ENCODE measurements at places on chromosomes 2 and 18.

DNA sequence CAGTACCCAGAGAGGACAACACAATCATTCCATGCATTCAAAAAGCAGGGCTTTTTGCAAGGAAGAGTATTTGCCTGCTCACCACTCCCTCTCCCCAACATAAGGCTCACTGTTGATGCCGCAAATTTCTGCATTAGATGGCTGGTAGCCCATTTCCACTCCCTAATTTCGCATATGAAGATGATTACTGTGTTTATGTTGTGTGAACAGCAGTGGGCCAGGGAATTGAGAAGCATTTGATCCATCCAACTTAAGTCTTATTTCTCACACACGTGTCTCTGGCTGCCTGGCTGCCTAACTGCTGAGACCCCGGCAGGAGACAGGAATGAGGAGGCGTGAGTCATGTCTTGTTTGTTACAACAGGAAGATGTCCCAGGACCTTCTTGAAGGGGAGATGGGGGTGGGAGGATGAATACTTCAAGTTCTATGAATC, 294.1 kb downstream of the ALK start:
- no peaks in the 10 kb centered on the region for H3K4me1 ChIP-seq
- H3K27ac ChIP-seq, result no peak overlapping the region
- no peak overlapping the region for H3K4me3 ChIP-seq
- no peak for DNase-seq
- H3K27me3 ChIP-seq, result no peaks in the 10 kb centered on the region

- no peaks in the 10 kb centered on the region for H3K27me3 ChIP-seq
- H3K4me3 ChIP-seq, result no peak overlapping the region
- no peak overlapping the region for H3K27ac ChIP-seq
Measured at GRCh38 chr2:187117483-187117882, 268.5 kb upstream of the ZSWIM2 start.

GRCh38 chr18:3530807-3531206, 80.8 kb downstream of the TGIF1 start:
- H3K4me1 ChIP-seq, result peaks cover 15% of the 10 kb centered on the region
- H3K27me3 ChIP-seq, result no peaks in the 10 kb centered on the region
- DNase-seq, result no peak
- no peaks in the 10 kb centered on the region for H3K36me3 ChIP-seq
- H3K4me3 ChIP-seq, result no peak overlapping the region
- no peak overlapping the region for H3K27ac ChIP-seq

- DNase-seq, result no peak
- no peak overlapping the region for H3K27ac ChIP-seq
- H3K36me3 ChIP-seq, result peaks cover 8% of the 10 kb centered on the region
- H3K27me3 ChIP-seq, result no peaks in the 10 kb centered on the region
- H3K4me3 ChIP-seq, result no peak overlapping the region
Measured at GRCh38 chr2:157845081-157845480, 31.0 kb downstream of the ACVR1 start.

DNA sequence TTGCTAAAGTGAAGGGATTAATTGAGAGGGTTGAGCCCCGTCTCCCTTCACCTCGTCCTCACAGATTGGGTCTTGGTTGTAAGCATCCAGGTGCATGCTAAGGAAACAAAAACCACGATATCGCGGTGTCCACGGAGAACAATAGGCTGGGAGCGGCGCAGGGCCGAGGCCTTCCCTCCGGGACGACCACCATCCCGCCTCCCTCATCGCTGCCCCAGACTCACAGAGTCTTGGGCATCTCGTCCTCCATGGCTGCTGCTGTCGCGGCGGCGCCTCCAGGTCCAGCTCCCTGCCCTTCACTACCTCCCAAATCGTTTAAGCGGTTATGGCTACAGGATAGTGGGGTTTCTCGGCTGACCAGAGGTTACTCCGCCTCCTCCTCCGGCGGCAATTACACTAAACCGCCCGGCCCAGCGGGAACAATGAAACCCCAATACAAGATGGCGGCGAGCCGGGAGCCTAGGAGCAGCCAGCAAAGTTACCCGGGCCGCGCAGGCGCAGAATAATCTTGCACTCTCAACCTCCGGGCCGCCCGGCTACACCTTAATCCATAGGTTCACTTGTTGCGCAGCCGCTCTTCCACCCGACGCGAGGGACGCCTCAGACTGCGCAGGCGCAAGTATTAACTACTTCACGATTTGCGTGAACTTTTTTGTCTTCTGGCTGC, at the start of gene TIA1:
TSS of gene TIA1 (minus strand) at position 448 of the 667 bp plus-strand sequence. CDS start at position 250, 198 bp downstream.
- peak; percentile 95 for DNase-seq
- no peaks in the 10 kb centered on the region for H3K36me3 ChIP-seq
- H3K4me3 ChIP-seq, result peak within 1 kb of the TSS; percentile 92
- peaks cover 13% of the 10 kb centered on the region for H3K4me1 ChIP-seq
- peak within 1 kb of the TSS; percentile 91 for H3K27ac ChIP-seq
- H3K27me3 ChIP-seq, result no peaks in the 10 kb centered on the region

GRCh38 chr2:59896499-59897245, 656.8 kb downstream of the BCL11A start:
- H3K27ac ChIP-seq, result no peak overlapping the region
- H3K27me3 ChIP-seq, result no peaks in the 10 kb centered on the region
- no peaks in the 10 kb centered on the region for H3K4me1 ChIP-seq
- H3K4me3 ChIP-seq, result no peak overlapping the region
- no peak for DNase-seq
- no peaks in the 10 kb centered on the region for H3K36me3 ChIP-seq

DNA sequence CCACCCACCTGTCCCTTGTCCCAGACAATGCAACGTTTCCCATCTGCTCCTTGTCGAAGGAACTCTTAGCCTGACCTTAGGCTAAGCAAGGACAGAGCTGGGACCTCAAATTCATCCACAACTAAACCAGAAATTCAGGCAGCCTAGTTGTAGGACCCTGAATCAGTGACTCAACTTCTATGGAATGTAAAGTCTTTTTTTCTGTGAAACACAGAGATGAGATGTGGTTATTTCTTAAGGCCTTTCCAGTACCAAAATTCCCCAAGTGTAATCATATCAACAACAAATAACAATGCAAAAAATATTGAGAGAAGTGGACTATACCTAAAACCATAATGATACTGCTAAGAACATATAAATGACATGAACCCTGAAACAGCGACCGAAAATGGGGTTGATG, 46.7 kb downstream of the EN1 start:
- DNase-seq, result no peak

DNA sequence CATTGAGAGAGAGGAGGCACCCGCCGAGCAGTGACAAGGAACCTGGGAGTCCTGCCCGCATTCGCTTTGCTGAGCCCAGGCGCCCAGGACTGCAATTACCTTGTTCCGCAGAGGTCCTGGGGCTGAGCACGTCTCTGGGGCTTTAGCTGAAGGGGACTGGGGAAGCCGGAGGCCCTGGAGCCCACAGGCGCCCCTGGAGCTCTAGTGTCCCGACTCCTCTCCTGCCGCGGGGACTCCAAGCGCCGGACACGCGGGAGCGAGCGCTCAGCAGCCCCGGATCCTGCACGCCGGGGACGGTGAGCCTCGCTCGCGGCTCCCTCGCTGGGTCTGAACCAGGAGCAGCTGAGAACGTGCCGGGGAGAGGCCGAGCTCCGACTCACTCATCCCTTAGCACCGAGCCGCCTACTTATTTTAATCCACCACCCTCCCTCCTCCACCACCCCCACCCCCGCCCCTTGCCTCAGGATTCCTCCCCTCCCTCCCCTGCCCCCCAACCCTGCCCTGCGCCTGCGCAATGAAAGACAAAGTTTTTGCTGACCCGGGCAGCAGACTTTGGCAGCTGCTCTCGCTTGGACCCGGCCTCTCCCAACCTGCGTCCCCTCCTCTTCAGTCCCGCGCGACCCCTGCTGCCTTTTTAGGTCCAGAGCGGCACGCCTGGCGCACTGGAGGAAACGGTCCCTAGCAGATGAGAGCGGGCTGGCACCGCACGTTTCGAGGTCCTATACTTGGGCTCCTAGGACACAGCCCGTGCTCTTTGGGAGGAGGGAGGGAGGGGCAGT, at the start of gene OSR1:
TSS of gene OSR1 (minus strand) at position 382 of the 779 bp plus-strand sequence. CDS start 4,818 bp downstream, outside the sequence.
- peak within 1 kb of the TSS; percentile 40 for H3K4me3 ChIP-seq
- no peaks in the 10 kb centered on the region for H3K36me3 ChIP-seq
- H3K4me1 ChIP-seq, result peaks cover 65% of the 10 kb centered on the region

GRCh38 chr2:79219383-79219988, 59.9 kb upstream of the REG3A start:
- H3K27ac ChIP-seq, result no peak overlapping the region
- H3K4me3 ChIP-seq, result no peak overlapping the region
- no peaks in the 10 kb centered on the region for H3K4me1 ChIP-seq
- no peak for DNase-seq
- H3K36me3 ChIP-seq, result no peaks in the 10 kb centered on the region
